PC-9 (cell line): ENCODE measurements at places on chromosomes 1 and 21. TPM values are rescaled to one million over a fixed set of nuclear protein-coding genes. Genes with fewer than 3 reads are reported as not detected.
A peak's percentile ranks its signal among the peaks of the same experiment; 100 is the strongest.

GRCh38 chr21:36079671-36080070 is 9.8 kb downstream of the CBR1 start:
- no peak for DNase-seq

- no peak for DNase-seq
These were observed 5.4 kb downstream of the TNN start for GRCh38 chr1:175073061-175073460.

GRCh38 chr1:226798427-226799411 is 59.6 kb upstream of the ITPKB start:
- no peak for DNase-seq

DNA sequence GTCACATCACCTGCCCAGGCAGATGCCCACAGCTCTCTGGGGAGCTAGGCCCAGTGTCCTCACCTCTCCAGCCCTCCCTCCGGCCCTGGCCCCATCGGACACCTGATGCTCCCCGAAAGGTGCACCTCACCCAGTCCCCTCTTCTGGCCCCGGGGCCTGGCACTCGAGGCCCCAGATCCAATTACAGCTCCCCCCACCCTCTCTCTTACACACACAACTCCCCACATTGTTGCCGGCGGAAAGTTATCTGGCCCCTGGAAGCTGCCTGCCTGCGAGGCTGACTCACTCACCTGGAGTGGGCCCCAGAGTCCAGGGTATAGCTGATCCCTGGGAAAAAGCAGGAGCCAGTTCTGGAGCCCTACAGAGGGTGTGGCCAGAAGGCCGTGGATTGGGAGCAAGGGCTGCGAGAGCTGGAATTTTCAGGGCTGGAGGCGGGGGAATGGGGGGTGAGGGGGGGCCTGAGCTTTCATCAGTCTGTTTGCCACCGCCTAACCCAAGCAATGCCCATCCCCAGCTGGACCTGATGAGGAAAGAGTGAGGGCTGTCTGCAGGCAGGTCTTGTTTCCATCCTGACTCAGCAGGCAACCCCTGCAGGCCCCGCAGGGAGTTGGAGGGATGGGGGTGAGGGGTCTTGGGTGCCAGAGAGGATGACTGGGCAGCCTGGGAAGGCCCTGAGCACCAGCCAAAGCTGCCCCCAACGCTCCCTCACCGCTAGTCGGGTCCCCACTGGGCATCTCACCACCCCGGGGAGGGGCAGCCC is 948 bp downstream of the FBXO2 start:
- DNase-seq = peak; percentile 81

- DNase-seq = peak; percentile 34
These were observed 25.7 kb downstream of the RASAL2 start for GRCh38 chr1:178119628-178120027.

GRCh38 chr1:44377925-44378784 is 23.1 kb upstream of the ERI3 start:
- no peak for DNase-seq

Gene CBR3
- 20.1 and 23.6 TPM in 2 replicates for total RNA-seq

- DNase-seq = no peak
These were observed 63.4 kb upstream of the LRP8 start for GRCh38 chr1:53391296-53391695.

DNA sequence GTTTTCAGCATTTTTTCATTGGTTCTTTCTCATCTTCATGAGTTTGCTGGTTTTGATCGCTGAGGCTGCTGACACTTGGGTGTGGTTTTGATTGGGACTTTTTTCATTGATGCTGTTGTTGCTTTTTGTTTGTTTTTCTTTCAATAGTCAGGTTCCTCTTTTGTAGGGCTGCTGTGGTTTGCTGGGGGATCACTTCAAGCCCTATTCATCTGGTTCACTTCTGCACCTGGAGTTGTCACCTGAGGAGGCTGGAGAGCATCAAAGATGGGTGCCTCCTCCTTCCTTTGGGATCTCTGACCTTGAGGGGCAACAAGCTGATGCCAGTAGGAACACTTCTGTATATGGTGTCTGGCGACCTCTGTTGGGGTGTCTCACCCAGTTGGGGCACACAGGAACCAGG is 1279.9 kb upstream of the TMPRSS15 start:
- DNase-seq = no peak

Gene CENPF
- total RNA-seq = 102 and 156 TPM in 2 replicates

GRCh38 chr1:180851995-180852887 is 60.5 kb upstream of the KIAA1614 start:
- no peak for DNase-seq

DNA sequence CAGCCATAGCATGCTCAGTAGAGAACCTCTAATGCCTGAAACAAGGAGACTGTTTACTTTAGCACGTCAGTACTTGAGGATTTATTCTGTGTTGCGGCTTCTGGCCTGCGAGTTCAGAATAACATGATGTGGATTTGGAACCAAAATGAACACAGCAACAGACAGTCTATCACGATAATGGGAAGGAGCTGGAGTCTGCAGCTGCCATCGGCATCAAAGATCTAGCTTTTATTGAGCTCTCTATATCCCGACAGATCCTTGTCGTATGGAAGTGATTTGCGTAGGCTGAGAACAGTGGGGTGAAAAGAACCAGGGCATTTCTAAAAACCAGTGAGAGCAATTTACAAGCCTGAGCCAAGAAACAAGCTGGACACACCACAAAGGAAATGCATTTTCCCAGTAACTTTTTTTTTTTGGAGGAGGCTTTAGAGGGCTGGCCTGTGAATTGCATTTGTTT is 294.2 kb downstream of the KIF26B start:
- no peak for DNase-seq
